ENCODE measurements at places on chromosomes 12 and 14.

DNA sequence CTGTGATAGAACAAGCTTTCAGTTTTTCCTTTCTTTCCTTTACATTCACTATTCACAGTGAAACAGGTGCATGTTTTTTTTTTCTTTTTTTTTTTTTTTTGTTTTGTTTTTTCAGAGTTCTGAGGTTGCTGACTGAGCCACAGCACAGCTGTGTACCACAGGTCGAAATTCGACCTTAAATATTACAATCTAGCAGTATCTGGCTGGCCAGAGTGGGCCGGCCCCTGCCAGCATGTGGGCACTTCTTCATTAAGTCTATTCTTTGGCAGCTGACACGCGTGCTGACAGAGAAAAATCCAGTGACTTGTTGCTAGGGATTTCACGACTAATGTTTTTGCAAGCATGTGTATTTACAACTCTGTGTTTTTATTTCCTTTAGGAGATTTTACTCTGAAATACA lies 33.9 kb downstream of the FBXO33 start:
- no peak for DNase-seq

DNA sequence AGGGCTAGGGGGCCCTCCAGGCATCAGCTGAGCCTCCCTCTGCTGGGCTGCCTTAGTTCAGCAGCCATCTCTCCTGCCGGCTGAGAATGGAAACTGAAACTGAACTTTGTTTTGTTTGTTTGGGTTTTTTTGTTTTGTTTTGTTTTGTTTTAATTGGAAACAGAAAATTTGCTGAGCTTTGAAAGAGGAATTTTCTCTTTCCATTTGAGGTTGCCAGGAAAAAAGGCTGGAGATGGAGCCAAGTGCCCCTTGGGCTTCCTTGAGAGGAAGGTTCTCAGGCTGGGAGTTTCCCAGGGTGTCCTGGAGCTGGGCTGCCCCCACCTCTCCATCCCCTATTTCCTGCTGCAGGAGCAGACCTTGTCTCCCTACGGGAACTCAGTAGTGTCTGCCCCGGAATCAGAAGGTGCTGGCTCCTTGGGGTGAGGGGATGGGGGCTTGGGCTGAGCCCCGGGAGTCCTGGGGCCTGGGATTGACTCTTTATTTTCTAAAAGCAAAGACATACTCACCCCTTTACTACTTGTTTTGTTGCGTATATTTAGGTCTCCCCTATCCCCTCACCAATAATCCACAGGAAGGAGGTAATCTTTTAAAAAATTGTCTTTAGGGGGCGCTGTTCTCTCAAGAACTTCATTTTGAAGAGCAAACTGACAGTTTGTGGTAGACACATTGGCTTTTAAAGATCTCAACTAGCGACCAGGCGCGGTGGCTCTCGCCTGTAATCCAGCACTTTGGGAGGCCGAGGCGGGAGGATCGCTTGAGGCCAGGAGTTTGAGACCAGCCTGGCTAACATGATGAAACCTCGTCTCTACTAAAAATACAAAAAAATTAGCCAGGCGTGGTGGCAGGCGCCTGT lies 21.3 kb upstream of the OASL start:
- DNase-seq: no peak

DNA sequence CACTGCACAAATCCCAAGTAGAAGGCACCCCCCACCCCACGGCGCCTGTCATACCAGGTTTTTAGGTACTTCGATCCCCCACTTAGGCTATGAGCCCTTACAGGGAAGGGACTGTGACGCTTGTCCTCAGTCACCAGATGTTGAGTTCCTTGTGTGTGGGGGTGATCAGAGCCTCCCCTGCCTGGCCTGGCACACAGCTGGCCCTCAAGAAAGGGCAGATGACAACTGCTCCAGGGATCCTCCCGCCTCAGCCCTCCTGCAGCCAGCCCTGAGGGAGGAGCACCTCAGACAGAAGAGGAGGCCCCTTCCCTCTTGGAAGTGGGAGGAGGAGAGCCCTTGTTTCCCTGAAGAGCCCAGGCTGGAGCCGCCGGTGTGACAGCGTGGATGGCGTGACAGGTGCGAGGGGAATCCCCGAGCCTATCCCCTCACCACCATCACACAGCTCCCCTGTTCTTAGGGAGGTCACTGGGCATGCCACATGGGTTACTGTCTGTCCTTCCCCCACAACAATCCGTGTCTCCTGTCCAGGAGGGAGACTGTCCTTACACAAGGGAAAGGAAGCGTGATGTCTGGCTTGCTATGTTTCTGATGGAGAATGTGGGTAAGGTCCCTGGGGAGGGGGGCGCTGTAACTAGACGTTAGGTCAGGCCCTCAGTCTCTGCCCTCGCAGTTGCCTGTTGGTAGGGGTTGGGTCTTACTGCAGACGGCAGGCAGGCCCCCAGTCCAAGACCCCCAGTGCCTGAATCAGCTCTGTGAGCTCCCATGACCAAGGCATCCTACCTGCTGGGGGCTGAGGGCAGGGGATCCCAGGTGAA lies 31.4 kb downstream of the P2RX4 start:
- no peak for DNase-seq

GRCh38 chr14:48568688-48569087 lies 893.3 kb upstream of the MDGA2 start:
- no peak for DNase-seq

GRCh38 chr14:97723351-97723750 lies 926.2 kb downstream of the VRK1 start:
- no peak for DNase-seq

- DNase-seq: no peak
Measured at GRCh38 chr14:34692348-34692747, 22.0 kb downstream of the CFL2 start.
